ENCODE measurements at places on chromosomes 6 and 20.

- DNase-seq = no peak
Observed at GRCh38 chr6:40586369-40587201, 579 bp downstream of the LRFN2 start.

GRCh38 chr20:19659448-19659847 is 98.6 kb upstream of the RIN2 start:
- no peak for DNase-seq

GRCh38 chr20:56316051-56316450 is 42.7 kb upstream of the FAM210B start:
- DNase-seq = no peak

DNA sequence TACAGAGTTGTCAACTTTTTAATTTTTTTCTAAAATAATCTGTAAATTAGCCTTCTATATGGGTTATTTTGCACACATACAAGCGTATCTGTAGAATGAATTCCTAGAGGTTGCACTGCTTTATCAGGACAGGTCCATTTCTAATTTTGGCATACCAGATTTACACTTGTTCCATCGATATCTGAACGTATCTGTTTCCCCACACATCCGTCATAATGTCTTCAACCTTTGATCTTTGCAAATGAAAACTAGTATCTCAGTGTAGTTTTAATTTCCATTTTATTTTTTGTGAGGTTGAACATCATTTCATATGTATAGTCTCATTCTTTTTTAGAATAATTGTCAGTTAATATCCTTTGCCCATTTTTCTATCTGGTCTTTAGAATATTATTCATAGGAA is 22.7 kb downstream of the SENP6 start:
- DNase-seq = no peak

- no peak for DNase-seq
Observed at GRCh38 chr6:149963212-149963461, 606 bp upstream of the ULBP1 start.

DNA sequence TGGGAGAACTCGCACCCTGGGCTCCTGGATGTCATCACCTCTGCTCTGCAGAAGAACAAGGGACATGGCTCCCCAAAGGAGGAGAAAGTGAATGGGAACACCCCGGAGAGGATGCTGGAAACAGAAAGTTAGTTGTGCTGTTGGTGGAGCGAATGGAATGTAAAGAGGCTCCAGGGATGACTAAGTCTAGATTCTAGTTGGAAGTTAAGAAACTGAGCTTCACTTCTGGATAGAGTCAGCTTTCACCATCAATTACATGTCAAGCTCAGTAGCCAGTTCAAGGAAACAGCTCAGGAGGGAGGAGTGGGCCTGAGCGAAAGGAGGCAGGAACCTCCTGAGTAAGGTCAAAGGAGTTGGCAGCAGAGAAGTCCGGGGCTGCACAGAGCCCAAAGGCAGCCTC is 132.1 kb upstream of the ARID1B start:
- DNase-seq = no peak

GRCh38 chr20:22403022-22403631 is 181.2 kb downstream of the FOXA2 start:
- no peak for DNase-seq

DNA sequence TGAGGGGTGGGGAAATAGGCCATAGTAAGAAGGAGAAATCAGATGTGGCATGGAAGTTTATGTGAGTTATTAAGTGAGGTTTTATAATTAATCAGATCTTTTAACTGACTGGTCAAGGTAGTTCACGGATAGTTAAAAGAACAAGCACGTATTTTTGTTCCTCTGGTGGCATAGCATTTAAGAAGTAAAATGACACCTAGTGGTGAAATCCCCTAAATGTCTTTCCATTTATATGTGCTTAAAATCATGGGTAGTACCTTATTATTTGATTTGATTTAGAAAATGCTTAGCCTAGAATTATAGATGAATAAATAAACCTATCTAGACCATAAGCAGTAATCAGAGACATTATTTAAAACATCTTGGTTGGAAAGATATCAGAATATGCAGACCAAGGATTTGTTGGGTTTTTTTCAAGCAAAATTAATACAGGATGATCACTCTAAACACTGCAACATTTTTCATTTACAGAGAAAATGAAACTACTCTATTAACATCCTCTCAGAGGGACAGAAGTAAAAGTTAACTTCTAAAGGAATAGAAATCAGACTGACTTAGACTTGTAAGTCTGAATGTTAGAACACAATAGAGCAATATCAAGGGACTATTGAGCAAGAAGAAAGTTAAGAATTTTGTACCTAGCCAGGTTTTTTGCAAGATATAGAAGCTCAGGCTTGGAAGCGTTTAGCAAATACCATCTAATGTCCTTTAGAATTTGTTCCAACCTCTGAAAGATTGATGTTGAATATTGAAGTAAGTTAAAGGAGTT is 81.1 kb downstream of the STXBP5 start:
- no peak for DNase-seq

DNA sequence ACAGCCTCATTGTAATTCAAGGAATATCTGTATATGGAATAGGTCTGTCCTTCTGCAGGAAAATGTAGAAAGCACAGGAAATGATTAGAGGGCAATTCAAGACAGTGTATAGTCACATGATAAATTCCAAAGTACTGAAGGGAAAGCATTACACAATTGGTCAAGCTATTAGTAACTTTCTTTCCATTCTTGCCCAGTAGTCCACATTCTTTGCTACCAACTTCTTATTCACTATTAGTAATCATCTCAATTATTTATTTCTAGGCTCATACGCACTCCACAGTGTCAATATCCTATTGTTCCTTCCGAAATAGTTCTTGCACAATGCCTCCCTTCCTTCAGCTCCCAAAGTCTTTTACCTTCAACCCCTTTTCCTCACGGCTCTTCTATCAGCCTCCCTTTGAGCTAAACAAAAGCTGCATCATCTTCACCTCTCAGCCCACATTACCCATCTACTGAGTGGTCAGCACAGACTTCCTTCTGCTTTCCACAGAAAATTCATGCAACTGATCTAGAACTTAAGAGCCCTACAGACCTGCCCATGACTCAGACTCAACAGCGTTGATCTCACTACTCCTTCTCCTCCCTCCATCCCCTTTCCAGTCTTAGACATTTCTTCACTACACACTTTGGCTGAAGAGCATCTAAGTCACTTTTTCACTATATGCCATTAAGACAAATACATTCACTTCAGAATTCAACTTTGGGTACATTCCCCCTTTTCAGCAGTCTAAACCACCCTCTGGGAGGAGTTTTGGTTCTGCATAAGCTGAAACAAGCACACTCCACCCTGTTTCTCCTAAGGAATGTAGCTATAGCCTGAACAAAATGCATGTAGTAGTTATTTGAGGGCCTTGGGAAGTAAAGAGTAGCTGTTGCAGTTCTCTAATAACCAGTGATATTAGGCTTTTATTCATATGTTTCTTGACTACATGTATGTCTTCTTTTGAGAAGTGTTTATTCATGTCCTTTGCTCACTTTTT is 157.9 kb downstream of the KIF16B start:
- DNase-seq = no peak

- DNase-seq = no peak
Observed at GRCh38 chr6:119035459-119035858, 43.0 kb downstream of the FAM184A start.

Data from CD4-positive, alpha-beta T cell treated with Interferon gamma for 1 hour (primary cell).